Daoy (cell line): ENCODE measurements at places on chromosomes 1 and 21. TPM values are rescaled to one million over a fixed set of nuclear protein-coding genes. Genes with fewer than 3 reads are reported as not detected.
A peak's percentile ranks its signal among the peaks of the same experiment; 100 is the strongest.

GRCh38 chr21:29299916-29300806 lies 1.4 kb downstream of the BACH1 start:
- DNase-seq, result peak; percentile 93

DNA sequence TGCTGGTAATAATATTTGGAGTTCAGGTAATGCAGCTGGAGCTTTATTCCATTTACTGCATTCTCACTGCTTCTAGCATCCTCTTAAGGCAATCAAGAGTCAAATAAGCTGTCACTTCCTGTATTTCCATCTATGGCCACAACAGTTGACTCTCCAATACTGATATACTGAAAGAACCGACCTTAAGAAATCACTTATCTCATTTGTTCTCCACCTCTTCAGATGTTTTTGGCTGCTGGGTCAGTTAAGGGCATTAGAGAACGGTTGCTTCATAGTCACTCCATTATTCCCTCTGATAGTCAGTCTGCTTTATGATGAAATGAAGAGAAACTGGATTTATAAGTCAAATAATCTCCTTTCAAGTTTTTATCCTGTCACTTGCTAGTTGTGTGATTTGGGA lies 14.2 kb upstream of the RGS4 start:
- DNase-seq, result no peak

Gene IQGAP3
- 43.6 and 45.7 TPM in 2 replicates for total RNA-seq

- DNase-seq, result no peak
These were observed 154.1 kb downstream of the HIVEP3 start for GRCh38 chr1:41764656-41765055.

Gene DNAJC28
- total RNA-seq, result 0.80 and 2.6 TPM in 2 replicates

DNA sequence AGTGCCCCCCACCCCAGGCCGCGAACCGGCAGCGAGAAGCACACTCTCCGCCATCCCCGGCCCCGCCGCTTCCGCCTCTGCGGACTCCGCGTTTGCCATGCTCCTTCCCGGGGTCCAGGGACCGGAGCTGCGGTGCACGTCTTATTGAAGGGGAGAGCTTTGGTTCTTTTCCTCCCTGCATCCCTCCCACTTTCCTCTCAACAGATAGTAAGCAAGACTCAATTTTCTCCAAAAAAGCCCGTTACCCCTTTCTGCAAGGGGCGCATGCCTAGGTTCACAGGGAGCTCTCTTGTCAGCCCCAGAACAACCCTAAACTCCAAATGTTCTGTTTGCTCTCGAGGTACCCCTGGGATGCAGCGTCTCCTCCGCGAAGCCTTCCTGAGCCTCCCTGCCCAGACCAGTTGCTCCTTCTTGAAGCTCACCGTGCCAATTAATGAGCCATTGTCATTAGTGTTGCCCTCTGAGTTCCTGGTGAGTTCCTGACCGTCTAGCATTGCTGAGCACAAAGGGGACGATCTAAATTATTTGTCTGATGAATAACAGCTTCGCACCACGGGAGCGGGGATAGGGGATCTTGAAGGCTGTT lies 8.1 kb downstream of the FOXD3 start:
- no peak for DNase-seq

Gene COP1
- total RNA-seq, result 34.4 and 40.1 TPM in 2 replicates

GRCh38 chr21:41683815-41684214 lies 83.0 kb downstream of the RIPK4 start:
- DNase-seq, result no peak

- DNase-seq, result peak; percentile 52
These were observed 39.7 kb downstream of the BACE2 start for GRCh38 chr21:41207401-41208375.

Gene RASAL2
- 6.2 and 12.2 TPM in 2 replicates for total RNA-seq

Gene IL20
- not detected in 2 replicates for total RNA-seq

DNA sequence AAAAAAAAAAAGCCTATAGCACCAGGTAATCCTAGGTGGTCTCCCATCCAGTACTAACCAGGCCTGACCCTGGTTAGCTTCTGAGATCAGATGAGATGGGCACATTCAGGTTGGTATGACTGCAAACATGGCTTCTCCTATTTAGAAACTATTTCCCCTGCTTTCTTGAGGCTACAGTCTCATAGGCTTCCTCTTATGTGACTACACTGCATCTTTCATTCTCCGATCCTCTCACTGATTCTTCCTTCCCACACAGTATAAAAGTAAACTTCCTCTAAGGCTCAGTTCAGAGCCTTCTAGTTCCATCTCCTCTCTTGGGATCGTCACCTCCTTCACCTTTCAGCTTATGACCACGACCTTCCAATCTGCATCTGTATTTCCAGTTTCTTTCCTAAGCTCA lies 30.4 kb upstream of the RNF2 start:
- DNase-seq, result no peak

- no peak for DNase-seq
These were observed 811.9 kb upstream of the RGS18 start for GRCh38 chr1:191346381-191346780.

DNA sequence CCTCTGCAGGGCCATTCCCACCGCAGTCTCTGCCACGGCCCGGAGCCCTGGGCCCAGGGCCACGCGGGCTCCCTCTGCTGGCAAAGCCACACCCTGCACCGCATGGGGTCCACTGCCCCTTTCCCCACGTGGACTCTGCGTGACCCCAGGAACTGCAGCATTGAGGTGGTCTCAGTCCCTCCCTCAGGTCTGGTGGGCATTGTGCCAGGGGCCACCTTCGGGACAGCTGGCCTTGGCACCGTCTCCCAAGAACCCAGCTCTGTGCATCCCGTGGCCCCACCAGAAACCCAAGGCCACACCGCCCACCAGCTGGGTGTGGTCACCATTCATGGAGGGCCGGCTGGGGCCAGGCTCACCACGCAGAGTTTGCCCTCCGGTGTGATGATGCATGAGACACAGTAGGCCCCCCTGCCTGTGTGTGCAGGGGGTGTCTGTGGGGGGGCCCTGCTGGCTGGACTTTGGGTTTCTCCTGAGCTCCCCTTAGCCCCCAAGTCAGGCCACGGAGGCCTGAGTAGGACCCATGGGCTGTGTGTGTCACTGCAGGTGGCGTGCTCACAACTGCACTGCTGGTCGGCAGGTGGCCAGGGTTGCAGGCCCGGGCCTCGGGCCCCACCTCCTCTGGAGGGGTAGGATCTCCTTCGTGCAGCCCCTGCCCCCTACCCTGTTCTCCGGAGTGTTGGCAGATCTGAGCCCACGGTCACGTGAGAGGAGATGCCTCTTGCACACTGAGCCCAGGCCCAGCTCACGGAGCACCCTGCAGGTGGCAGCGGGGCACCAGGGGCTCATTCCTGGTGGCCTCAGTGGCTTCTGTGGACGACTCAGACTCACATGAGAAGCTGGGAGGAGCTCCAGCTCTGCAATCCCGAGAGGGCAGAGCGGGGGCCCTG lies 5.8 kb downstream of the VWA1 start:
- peak; percentile 66 for DNase-seq

DNA sequence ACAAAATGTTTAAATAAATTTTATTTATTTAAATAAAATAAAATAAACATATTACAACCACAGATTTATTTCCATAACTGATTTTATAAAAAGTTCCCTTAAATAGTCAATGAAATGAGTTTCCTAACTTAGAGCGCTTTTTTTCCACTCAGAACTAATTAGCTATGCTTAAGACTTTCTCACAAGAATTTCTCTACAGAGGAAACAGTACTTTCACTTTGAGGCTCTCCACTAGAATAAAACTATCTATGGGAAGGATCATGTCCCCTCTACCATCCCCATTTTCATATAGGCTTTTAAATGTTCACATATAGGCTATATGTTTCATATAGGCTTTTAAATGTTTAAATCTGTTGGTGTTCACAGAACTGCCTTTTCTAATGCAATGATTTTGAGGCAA lies 40.0 kb upstream of the DPH5 start:
- DNase-seq, result no peak

DNA sequence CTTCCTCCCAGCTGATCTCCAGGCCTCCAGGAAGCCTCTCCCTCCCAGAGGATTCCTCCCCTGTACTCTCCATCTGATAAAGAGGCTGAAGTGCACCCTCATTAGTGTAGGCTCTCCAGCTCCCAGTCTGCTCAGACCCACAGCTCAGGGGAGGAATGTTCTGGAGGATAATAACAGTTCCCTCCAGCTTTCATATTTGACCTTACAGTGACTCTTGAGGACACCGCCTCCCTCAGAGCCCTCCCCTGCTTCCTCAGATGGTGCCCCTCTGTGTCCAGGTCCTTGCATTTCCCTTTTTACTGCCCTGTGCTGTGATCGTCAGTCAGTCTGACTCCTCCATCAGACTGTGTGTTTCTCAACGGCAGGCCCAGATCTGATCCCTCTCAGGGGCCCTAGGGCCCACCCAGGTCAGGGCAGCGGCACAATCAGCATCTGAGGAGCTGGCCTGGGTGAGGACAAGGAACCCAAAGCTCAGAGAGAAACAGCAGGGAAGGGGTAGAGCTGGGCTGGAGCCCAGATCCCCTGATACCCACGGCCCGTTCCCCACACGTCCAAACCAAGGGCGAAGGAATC lies 1.1 kb upstream of the SHISAL2A start:
- no peak for DNase-seq

DNA sequence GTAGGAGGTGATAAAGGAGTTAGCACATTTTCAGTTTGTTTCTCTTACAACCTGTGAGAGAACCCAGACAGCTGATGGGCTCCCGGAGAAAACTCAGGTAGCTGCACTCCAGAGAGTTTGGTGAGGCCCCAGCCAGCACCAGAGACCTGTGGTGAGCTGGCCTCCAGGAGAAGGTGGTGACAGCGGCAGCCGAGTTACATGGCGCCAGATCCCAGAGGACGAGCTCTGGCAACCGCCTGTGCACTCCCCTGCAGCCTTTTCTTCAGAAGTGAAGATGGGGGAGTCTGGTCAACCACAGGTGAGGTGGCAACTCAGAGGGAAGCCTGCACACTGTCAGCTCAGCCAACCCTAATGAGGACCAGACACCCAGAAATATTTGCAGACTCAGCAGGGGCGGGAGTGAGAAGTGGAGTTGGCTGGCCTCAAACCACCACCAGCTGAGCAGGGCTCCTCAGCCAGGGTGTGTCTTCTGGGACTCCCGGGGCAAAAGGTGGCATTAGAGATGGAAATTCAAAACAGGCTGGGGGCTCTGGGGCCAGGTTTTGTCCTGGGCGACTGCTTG lies 209.7 kb downstream of the SETD4 start:
- no peak for DNase-seq

GRCh38 chr1:228058949-228059633 lies 23.4 kb upstream of the ARF1 start:
- DNase-seq, result no peak

- peak; percentile 6 for DNase-seq
These were observed 37.6 kb downstream of the PDE4B start for GRCh38 chr1:65830306-65830705.

Gene MFAP2
- 150 and 213 TPM in 2 replicates for total RNA-seq

Gene C4BPA
- not detected in 2 replicates for total RNA-seq

Gene TIAM1
- 17.8 and 19.9 TPM in 2 replicates for total RNA-seq

GRCh38 chr1:182633657-182634281 lies 29.6 kb upstream of the RGS16 start:
- DNase-seq, result peak; percentile 40

DNA sequence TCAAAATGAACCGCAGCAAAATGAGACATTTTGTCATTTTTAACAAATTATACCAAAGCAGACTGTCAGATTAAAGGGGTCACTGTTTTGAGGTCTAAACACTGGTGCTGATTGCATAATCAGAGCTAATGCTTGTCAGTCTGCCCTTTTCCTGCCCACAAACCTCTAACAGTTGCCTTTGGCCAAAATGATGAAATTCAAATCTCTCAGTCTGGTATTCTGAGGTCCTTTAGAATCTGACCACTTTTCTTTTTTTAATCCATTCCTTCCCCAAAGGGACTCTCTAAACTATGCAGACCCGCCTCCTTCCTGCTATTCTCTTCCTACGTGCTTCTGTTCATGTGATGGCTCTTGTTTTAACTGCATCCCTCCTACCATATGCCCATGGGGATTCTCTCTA lies 145.2 kb upstream of the SPATA6 start:
- peak; percentile 23 for DNase-seq

DNA sequence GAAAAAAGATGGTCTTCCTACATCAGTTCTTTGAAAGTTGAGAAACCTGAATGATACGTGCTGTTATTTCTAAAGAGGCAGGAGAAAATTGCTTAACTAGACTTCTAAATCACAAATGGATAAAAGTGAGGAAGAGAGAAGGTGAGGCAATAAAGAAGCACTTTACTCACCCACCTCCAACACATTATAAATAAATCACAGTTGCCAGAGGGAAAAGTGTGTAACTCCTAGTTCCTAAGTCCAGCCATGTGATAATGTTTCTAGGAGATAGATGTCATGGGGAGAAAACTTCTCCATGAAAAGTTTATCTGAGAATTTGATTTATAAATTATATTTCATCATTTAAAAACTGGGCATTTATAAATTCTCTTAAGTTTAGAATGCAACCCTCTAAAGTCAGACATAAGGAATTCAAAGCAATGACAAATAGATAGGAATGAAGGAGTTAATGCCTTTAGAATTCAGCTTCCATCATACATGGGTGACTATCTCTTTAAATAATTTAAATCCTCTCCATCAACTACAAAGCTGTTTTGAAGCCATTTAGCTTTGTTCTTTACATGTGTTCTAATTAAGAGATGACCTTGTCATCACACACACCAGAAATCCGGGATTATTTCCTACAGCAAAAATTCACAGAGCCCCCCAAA lies 60.0 kb downstream of the NRIP1 start:
- DNase-seq, result no peak

Gene ZSWIM5
- 1.4 and 1.8 TPM in 2 replicates for total RNA-seq

DNA sequence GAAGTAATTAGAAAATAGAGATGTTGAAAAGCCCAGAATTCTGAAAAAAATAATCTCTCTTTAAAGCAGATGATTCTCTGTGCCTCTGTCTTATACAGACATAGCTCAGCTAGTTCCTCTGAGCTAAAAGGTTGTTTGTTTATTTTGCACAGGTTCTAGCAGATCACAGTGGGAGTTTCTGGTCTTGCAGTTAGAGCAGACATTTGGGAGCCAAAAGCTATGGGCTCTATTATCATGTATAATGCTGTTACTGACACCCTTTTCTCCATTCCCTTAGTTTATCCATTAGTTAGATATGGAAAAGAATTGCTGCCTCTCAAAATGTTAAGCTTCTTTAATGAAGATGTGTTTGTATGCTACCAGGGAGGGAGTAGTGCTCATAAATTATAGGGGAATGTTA lies 20.5 kb upstream of the CD55 start:
- no peak for DNase-seq

- DNase-seq, result no peak
These were observed 394.5 kb upstream of the PKN2 start for GRCh38 chr1:88289401-88290102.
